ENCODE measurements at places on chromosomes 4 and X. TPM values are rescaled to one million over a fixed set of nuclear protein-coding genes. Genes with fewer than 3 reads are reported as not detected.

Gene MMRN1
- 0.49 TPM for total RNA-seq

DNA sequence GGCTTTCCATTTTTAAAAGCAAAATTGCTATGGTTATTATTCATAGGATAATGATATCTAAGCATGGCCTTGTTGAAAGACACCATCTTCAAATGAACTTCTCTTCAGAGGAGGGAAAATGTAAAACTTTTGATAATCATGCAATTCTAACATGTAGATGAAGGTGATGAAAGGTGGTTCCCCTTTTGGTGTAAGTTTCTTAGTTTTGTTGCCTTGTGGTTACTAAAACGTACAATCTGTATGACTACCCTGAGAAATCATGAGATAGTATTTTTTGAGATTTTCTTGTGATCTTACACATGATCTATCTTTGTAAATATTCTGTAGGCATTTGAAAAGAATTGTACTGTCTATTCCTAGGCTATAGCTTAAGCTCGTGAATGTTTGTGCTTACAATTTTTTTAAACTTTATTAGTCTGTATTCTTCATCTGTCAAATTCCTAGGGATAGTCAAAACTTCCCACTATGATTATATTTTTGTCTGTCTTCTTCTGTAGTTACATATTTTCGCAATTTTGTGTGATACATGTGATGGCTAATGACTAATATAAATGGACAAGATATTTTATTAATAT, 47.5 kb downstream of the PTPN13 start:
- no peak for DNase-seq

Gene RAB9B
- total RNA-seq = 0.75 TPM

GRCh38 chr4:76600447-76600846, 165.4 kb downstream of the SHROOM3 start:
- no peak for DNase-seq

DNA sequence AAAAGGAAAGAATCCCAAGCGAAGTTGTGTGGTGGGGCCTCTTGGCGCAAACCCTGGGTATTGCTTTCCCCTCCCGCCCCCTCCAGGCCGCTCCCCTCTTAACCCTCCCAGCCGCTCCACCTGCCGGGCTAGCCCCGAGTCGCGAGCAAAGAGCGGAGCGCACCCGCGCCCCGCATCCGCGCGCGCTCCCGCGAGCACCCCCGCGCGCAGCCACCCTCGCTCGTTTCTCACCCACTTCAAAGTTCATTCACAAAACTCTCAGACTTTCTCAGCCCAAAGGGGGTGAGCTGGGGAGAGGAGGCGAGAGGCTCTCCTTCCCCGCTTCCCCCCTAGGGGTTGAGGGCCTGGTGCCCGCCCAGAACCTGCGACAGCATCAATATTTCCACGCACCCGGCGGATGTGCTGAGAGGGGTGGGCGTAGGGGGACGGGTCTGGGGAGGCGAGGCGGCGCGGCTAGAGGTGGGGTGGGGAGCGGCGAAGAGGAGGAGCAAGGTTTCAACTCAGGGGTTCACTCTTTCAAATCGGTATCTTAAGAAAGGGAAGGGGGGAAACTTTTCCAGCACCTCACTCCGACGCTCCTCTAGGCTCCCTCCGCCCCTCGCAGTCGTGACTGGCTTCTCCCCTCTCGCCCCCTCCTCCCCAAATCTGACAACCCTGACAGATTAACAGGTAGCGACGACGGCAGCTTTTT, 1.8 kb downstream of the MAML3 start:
- peak; percentile 83 for DNase-seq

DNA sequence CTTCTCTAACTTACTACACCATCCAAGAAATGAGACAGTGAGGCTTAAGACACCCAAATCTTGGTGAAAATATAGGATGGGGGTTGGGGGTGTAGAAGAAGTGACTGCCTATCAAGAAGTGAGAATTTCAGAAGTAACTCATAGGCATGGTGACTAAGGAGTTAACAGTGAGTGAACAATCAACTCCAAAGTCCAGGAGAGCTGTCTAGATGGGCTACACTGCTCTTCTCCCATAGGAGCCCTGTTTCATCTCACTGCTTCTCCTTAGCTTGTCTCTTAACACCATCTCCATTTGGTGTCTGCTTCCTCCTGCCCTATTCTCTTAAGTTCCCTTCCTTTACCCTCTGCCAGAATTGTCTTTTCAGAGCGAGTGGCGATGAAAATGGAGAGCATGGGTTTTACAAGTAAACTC, 22.7 kb downstream of the FABP2 start:
- no peak for DNase-seq

GRCh38 chr4:56976837-56977320, 527 bp downstream of the NOA1 start:
- DNase-seq = no peak

DNA sequence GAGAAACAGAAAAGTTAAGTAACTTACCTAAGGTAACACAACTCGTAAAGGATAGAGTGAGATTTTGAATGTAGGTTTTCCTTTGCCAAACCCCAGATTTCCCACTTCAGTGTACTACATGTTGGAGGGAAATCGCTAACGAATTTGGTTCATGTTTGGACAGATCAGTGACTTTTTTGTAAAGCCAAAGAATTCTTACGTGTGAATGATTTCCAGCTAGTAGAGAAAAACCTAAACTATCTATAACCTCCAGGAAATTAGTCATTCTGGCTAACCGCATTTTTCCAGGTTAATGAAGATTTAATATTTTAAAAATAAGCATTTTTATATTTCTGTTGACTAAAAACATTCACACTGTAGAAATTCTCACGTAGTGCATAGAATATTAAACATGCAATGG, 7.2 kb downstream of the TENM3 start:
- DNase-seq = no peak

Gene GAB3
- 16.5 TPM for total RNA-seq

DNA sequence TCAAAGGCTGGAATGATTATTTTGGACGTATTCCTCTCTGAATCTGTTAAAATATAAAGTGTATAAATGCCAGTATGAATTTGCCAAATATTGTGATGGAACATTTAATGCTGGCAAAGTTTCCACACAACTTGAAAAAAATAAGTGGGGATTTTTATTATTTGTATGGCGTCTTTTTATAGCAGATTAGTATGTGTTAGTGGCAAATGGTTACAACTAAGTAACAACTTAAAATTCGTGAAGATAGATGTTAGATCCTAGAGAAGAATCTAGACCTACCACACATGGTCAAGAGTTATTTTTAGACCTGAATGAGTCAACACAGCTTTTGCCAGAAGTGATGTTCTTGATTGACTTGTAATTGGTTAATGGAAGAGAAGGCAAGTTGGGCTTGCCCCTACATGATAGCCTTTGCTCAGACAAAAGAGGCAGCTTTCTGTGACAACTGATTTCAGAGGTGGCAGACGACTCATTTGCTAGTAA, 4.8 kb downstream of the CPE start:
- DNase-seq = no peak

Gene SCD5
- not detected for total RNA-seq

DNA sequence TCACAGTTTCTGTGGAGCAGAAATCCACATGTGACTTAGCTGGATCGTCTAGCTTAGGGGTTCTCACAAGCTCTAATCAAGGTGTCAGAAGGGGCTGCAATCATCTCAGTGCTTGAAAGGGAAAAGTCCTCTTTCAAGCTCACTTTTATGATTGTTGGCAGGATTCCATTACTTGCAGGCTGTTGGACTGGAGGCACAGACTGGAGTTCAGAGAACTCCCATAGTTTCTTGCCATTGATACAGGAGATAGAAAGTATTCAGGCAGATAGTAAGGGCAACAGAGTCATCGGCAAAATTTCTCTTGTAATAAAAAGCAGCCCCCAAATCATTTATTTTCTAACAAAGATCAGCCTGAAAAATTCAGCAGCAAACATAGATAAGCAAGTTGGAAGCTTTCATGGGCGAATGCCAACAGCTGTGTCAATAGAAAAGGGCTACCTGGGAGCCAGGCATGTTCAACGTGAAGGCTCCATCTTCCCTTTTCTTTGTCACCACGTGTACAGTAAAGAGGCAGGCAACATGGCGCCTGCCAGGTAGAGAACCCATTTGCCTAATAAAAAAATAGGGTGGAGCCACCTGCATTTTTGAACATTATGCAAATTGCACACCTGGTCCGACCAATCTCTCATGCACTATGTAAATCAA, 64.4 kb downstream of the CXCL13 start:
- DNase-seq = no peak

DNA sequence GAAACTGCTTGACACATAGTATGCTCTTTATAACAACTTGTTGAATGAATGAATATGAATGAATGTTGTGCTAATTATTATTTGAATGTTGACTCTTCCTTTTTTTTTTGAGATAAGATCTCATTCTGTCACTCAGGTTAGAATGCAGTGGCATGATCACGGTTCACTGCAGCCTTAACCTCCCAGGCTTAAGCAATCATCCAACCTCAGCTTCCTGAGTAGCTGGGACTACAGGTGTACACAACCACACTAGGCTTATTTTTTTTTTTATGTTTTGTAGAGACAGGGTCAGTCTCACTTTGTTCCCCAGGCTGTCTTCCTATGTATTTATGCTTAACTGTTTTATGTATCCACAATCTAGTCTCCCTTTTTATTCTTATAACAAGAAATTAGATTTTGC, 114.7 kb upstream of the WDFY3 start:
- peak; percentile 2 for DNase-seq

- no peak for DNase-seq
Measured at GRCh38 chrX:77622233-77622632, 163.8 kb downstream of the ATRX start.

- DNase-seq = no peak
Measured at GRCh38 chr4:150944660-150945059, 70.4 kb downstream of the LRBA start.

- DNase-seq = no peak
Measured at GRCh38 chrX:72371405-72371804, 65.7 kb upstream of the CITED1 start.

GRCh38 chr4:36323816-36324419, 42.5 kb downstream of the DTHD1 start:
- no peak for DNase-seq

DNA sequence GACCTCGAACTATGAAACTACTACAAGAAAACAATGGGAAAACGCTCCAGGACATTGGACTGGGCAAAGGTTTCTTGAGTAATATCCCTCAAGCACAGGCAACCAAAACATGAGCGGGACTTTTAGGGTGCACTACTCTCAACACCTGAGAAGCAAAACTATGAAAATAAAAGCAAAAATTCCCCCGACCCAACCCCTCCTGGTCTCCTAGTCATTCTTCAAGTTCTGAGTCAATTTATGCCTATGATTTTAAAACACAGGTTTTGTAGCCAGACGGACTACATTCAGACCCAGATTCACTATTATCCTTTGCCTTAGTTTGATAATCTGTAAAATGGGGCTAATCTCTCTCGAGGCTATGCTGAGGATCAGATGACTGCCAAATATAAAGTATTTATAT, 97.0 kb downstream of the SOWAHB start:
- DNase-seq = no peak

- no peak for DNase-seq
Measured at GRCh38 chr4:91284480-91284879, 1019.3 kb upstream of the GRID2 start.

Gene HPSE
- 1.3 TPM for total RNA-seq

Gene CFI
- total RNA-seq = not detected

Measured in B cell (primary cell).